ENCODE measurements at places on chromosomes 6 and 20.

- no peak for DNase-seq
These were observed 38.3 kb downstream of the ATG5 start for GRCh38 chr6:106287215-106287614.

DNA sequence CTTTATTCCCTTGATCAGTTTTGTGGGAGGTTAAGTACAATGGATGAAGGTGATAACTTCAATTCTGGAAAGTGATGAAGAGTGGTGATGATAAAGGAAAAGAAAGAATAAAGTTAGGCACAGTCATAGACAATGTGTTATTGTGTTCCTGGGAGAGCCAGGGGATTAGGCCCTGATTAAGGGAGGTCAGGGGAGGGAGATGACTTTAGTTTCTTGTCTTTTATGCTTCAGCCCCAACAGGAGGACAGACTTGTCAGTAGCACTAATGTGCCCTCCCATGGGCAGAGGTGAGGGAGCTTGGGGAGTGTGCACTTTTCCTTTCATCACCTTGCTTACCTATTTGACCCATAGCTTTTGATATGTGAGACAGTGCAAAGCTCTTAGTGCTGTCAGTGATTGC, 115.7 kb downstream of the CD109 start:
- DNase-seq, result no peak

- no peak for DNase-seq
These were observed 14.9 kb upstream of the DDO start for GRCh38 chr6:110430236-110430635.

GRCh38 chr20:46562373-46563169, 12.1 kb upstream of the OCSTAMP start:
- DNase-seq, result peak; percentile 51

DNA sequence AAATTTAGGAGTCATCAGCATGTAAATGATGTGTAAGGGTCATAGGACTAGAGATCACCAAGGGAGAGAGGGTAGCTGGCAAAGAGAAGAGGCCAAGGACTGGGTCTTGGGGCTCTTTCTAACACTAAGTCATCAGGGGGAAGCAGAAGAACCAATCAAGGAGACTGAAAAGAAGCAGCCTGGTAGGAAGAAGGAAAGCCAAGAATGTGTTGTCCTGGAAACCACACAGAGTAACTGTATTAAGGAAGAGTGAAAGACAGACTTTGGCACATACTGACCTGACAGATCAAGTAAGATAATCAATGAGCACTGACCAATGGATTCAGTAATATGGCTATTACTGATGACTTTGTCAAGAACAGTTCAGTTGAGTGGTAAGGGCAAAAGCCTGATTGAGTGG, 42.3 kb upstream of the LAMA4 start:
- DNase-seq, result no peak

DNA sequence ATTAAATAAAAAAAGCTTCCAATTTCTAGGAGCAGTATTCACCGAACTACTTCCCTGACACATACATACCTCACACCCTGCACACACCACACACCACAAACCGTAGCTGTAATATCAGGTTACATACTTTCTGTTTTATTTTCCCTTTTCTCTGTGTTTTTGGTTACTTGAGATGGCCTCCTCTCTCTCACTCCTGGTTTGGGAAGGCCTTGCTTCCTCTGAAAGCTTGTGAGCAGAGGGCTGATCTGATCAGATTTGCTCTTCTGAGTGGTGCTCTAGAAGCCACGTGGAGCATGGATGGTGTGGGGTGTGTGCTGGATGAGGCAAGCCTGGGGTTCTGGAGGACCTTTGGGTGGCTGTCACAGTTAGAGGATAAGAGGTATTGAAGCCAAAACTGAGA, 20.9 kb downstream of the UTRN start:
- DNase-seq, result no peak

DNA sequence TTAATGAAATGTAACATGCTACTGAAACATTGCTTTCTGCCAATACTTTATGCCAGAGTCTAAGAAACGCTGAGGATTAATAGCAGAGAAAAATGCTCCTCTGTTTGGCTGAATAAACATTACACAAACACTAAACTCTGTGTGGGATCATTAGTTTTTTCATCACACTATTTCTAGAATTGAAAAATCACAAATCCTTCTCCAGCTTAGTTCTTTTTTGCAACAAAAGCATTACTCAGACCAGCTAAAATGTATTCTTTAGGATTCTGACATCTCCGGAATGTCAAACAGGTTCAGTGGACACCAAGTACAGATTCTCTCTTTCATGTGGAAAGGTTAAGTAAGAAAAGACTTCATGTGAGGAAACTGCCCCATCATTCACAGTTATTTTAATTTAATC, 226.9 kb downstream of the SIM1 start:
- no peak for DNase-seq

DNA sequence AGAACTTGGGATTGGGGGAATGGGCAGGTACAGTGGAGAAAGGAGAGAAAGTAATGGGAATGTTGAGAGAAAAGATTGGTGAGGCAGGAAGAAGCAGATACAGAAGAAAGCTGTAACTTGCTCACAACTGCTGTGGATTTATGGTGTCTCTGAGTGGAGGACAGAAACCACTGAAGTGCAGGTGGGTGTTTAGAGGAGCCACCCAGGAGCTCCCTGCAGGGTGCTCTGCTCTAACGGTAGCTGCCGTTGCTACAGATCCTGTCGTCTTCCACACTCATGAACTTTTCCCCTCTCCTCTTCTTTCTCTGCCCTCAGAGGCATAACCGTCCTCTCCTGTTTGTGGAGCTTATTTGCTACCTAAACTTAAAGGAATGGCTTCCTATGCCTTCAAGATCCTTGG, 27.5 kb upstream of the MAPK13 start:
- DNase-seq, result no peak

GRCh38 chr6:97085772-97086171, 161.2 kb downstream of the KLHL32 start:
- no peak for DNase-seq

- DNase-seq, result no peak
These were observed 938.6 kb downstream of the C6orf118 start for GRCh38 chr6:164370773-164371172.
